ENCODE measurements at places on chromosomes 12 and 14.
A peak's percentile ranks its signal among the peaks of the same experiment; 100 is the strongest.

DNA sequence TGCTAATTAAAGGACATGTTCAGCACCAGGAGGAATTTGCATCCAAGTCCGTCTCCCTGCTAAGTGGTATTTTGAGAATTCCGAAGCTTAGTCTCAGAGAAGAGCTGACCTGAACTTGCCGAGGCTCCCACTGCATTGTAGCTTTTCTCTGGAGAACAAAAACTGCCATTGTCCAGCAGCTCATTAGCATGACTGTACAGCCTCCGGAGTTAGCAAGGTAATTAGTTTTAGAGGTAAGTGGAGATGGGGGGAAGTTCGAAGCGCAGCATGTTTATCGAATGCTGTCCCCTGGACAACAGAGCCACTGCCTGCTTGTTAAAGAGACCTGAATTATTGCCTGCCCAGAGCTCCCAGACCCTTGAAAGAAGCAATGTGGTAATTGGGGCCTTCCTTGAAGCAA, 160.3 kb upstream of the PELI2 start:
- peak; percentile 40 for DNase-seq

GRCh38 chr12:15193946-15194345, 27.3 kb downstream of the RERG start:
- no peak for DNase-seq

DNA sequence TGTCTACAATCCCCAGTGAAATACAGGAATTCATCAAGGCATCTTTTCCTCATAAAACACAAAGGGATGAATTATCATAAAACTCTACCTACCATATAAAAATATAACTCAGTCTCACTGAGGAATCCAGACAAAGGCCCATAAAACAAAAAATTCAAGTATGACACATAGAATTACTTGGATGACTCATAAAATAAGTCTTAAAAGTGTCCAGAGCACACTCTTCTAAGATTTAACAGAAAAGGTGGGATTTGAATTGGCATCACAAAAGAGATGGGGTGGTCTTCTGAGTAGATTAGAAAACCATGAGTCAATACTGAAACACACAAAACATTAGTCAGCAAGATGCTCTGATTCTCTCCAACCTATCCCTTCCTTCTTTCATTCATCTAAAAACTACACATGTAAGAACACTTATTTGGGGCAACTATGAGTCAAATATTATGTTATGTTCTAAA, 202.7 kb upstream of the GARIN6 start:
- no peak for DNase-seq

- DNase-seq: no peak
These were observed 15.4 kb upstream of the MGST1 start for GRCh38 chr12:16331998-16332397.

DNA sequence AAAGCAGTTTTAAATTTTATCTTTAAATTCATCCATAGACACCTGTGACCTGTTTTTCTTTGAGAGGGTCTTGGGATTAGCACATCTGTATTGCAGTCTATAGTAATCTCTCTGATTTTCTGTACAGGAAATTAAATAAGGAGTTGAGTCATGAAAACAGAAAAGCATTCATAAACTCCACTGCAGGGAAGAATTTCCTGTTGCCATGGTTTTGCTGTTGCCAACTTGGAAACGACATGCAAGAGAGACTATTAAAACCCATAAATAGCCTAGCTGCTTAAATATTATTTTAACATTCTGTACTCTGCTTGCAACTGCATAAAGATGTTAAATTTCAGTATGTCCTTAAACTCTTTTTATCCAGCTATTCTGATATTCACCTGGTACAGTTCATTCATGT, 281.0 kb upstream of the RGS6 start:
- DNase-seq: no peak

GRCh38 chr14:64244279-64244678, 49.9 kb downstream of the ESR2 start:
- DNase-seq: no peak

- DNase-seq: no peak
These were observed 70.6 kb upstream of the MYF6 start for GRCh38 chr12:80636832-80637231.

DNA sequence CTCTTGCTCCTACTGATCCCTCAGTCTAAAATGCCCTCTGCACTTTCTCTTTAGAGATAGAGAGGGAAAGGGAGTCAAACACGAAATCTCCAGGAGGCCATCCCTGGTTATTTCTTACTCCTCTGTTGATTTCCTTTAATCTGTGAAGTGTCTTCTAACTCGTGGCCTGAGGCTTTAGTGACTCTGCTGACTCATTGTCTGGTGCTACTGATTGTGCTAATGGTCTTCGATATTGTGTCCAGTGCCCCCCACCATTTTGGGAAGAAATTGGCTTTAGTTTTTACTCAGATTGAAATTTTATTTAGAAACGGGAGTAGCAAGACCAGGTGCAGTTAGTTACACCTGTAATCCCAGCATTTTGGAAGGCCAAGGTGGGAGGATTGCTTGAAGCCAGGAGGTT, 839 bp downstream of the CLEC9A start:
- no peak for DNase-seq

- DNase-seq: no peak
These were observed 8.6 kb downstream of the PDE3A start for GRCh38 chr12:20376984-20377383.

- DNase-seq: no peak
These were observed 338.4 kb downstream of the ADAMTS20 start for GRCh38 chr12:43213608-43214007.

GRCh38 chr12:106745181-106745745, 29.2 kb upstream of the RIC8B start:
- DNase-seq: no peak

GRCh38 chr12:52899338-52900035, 5.4 kb downstream of the KRT8 start:
- DNase-seq: no peak

DNA sequence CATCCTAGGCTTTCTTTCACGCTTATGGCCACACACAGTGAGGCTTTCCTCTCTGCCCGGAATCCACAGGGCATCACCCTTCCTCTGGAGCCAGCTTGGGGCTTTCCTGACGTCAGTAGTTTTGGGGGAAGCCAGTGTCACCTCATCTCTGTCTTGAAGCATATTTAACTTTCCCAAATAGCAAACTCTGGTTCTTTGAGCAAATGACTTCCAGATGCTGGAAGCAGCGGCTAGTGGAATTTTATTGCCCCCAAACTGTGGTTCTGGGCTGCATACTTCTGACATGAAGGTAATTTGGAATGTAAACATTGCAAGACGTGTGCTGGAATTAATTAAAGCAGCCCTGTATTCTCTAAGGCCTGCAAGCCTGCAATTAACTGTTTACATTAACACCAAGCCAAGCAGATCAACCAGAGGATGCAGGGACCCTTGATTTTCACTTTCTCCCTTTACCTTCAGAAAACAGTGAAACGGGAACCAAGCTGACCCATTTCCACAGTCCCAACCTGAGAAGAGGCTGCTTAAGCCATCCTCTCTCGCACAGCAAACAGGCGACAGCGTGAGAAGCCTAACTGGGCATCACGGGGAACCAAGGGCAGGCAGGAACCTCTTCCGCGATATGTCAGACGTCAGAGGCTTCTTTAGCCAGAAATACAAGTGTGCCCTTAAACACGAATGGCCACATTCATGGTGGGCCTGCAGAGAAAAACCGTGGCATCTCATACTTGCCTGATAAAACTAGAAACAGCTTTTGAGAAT, 258.4 kb downstream of the CACNA1C start:
- no peak for DNase-seq

DNA sequence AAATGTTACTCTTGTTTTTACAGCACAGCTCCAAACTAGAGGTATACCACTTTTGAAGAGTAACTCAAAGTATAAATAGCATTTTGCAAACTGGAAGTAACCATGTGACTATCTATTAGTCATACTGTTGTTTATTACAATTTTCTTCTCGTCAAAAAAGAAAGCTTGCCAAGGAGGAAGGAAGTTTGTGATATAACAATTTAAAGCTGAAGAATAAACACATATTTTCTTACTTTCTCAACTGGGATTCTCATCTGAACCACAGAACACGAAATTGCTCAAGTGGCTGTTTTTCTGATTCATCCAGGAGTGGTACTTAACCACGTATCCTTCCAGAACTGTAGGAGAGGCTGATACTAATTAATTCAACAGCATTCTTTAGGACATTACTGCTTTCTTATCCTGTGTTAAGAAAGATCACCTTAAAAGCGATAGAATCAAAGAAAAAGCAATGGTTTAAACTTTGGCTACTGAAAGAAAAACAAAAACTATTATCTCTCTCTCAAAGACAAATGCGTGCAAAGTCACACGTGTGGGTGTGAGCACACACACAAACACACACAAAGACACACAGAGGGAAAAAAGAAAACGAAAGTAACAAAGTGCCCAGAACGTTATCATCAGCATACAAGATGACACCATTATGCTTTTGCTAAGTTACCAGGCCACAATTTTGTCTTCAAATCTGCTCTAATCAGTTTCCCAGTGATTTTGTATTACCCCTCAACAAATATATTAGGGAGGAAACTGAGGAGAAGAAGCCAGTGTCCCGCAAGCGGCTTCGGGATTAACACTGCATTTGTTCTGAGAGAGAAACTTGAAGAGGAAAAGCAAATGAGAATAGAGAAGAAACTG, at the start of gene CLEC2B:
Gene CLEC2B (minus strand): TSS at position 48 of the 855 bp plus-strand sequence.
- DNase-seq: no peak

GRCh38 chr12:57609101-57609780, 2.0 kb upstream of the ARHGEF25 start:
- no peak for DNase-seq

DNA sequence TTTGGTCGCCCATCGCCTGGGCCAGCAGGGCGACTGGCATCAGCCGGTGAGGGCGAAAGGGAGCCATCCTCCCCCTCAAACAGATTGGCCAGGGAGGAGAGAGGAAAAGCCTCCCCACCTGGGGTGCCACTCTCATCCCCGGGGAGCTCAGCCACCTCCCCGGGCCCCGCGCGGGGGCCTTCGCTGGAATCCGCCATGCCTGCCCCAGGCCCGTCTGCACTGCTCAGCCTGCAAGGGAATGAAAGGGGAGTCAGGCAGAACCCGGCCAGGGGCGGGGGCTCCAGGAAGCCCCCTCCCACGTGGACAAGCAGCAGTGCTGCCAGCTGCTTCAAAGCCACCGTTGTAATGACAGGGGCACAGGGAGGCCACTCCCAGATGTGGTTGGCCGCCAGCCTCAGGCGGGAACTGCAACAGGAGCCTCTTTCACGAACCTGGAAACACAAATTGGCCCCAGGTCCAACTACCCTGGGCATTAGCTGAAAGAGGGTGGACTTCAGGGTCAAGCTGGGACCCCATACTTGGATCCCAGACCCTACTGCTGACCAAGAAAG, 18.5 kb downstream of the TRPV4 start:
- no peak for DNase-seq

GRCh38 chr12:63319936-63320633, 169.1 kb upstream of the AVPR1A start:
- no peak for DNase-seq

- no peak for DNase-seq
These were observed 105.8 kb downstream of the SPTSSA start for GRCh38 chr14:34356264-34356654.

- DNase-seq: peak; percentile 32
These were observed 16.8 kb upstream of the MYL2 start for GRCh38 chr12:110937104-110937641.

DNA sequence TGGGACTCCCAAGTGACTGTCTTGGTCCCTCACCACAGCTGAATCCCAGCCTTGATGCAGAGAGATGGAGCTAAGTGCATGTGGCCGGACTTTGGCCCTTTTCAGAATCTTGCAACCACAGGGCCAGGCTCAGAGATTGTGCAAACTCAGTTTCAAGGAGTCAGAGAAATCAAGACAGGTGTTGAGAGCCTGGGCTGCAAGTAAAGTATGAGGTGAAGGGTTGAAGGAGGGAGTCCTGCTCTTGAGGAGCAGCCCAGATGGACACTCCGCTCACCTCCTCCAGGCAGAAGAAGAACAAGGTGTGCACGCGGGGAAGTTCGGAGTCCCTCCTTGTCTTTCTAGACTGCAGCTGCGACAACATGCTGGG, 6.3 kb upstream of the BMP4 start:
- DNase-seq: no peak

DNA sequence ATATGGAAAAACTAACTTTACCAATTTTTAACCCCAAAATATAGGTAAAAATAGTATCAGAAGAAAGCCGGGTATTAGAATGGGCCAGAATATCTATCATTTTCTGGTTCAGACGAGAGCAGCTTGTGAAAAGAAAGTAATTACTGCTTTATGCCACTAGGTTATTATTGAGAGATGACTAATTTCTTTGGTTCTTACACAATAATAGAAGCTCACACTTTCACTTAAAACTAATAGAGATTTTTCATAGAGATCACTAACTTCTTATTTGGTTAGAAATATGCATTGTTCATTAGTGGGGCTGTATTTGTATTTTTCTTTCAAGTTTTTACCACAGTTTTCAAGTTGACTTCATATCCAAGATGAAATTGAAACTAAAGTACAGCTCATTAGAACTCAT, 1241.2 kb upstream of the FLRT2 start:
- no peak for DNase-seq

DNA sequence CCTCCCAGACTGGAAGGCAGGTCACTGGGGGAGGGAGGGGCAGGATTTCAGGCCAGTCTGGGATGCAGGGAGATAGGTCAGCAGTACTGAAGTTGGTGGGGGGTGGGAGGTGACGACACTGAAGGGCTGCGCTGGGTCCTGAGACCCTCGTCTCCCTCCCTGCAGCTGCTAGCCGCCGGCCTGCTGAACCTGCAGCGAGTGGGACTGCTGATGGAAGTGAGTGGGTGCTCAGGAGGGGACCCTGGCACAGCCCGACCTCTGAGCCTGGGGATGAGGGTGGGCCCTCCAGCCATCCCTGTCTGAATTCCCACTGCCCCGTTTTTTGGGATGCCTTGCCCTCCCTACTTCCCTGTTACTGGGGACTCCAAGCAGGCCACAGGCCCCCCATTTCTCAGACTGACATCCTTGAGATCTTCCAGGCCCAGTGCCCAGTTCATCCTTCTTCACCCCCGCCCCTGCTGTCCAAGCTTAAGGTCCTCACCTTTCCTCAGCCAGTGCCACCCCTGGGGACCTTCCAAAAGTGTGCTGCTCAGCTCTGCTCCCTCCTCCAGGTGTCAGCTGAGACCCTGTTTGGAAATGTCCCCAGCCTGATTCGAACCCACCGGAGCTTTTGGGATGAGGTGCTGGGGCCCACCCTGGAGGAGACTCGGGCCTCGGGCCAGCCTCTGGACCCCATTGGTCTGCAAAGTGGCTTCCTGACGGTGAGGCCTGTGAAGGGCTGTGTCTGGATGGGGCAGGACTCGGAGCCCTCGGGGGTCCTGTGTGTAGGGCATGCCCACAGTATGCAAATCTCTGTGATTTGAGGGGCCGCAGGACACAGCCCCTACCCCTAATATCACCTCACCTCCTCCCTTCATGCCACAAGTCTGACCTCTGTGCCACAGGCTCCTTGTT, 5.5 kb downstream of the PLEKHG6 start:
- DNase-seq: no peak

DNA sequence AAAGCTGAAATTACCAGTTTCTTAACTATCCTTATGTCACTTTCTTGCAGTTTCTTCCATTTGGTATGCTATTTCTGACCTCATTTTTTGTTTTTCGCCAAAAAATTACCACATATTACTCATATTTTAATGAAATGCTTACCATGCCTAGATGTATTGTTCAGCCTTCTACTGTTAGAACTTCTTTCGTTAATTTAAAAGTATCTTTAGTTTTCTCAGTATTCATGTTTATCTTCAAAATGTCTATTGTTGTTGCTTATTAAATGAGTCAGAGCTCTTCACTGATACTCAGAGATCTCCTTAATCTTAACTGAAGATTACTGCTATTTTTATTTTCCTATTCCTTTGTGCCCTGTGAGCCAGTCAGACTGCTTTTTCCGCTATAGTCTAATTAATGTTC, 20.5 kb downstream of the RAP1B start:
- no peak for DNase-seq

Measured in NCI-H146 (cell line).